ENCODE measurements at places on chromosomes 16 and 17. TPM values are rescaled to one million over a fixed set of nuclear protein-coding genes. Genes with fewer than 3 reads are reported as not detected.

DNA sequence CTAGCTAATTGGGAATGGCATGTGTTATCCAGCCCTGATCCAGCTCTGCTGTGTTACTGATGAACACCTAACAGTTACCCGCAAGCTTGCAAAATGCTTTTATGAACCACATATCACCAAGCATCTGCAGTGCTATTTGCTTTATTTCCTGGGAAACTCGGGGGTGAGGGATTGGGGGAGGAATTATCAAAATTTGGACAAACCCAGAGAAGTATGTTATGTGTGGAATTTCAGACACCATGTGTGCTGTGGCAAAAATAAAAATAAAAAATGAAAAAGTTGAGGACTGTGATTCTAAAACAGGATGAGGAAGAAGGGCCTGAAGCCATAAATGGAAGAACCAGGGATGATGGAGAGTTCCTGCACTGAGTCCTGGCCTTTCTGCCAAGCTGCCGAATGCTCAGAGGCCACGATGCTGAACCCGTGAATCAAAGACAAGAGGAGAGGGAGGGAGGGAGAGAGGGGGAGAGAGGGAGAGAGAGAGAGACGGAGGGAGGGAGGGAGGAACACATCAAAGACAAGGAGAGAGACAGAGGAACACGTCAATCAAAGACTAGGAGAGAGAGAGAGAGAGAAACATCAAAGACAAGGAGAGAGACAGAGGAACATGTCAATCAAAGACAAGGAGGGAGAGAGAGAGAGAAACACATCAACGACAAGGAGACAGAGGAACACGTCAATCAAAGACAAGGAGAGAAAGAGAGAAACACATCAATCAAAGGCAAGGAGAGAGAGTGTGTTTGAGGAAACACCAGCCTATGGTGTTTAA, 89.8 kb downstream of the MRM3 start:
- DNase-seq = no peak

- DNase-seq = no peak
These were observed 138.4 kb downstream of the PHKB start for GRCh38 chr16:47599512-47599911.

RMI2 gene
- 8.4 TPM for total RNA-seq

CACNG5 gene
- not detected for total RNA-seq

PRSS22 gene
- total RNA-seq = 41.2 TPM

All from ureter (tissue), 1 donor.